Heart right ventricle (tissue), 16 donors: ENCODE measurements at places on chromosomes 12 and 14. TPM values are rescaled to one million over a fixed set of nuclear protein-coding genes. Genes with fewer than 3 reads are reported as not detected.

KLRC1 gene
- polyA plus RNA-seq: 0.22 TPM

SLC6A12 gene
- polyA plus RNA-seq: 0.44 TPM

CCDC197 gene
- not detected for polyA plus RNA-seq

KRT3 gene
- polyA plus RNA-seq: not detected

CYP46A1 gene
- 2.3 TPM for polyA plus RNA-seq
